NCI-H146 (cell line): ENCODE measurements at places on chromosomes 4 and X.

DNA sequence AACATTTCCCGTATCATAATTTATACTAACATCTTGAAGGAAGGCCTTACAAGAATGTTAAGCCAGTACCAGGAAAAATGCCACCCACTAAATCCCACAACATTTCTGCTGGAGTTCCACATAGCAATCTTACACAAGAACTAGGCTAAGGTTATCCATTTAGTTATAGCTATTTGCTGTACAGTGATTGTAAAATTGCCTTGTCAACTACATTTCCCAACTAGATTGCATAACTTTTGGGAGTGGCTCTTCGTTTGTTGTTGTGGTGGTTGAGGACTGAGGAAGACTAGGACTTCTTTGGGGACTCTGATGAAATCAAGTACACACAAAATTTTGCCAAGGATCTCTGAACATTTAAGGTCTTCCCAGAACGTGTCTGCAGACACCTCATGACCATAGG lies 8.0 kb downstream of the IBSP start:
- no peak for DNase-seq

GRCh38 chrX:118528071-118528737 lies 32.6 kb downstream of the DOCK11 start:
- DNase-seq: no peak

DNA sequence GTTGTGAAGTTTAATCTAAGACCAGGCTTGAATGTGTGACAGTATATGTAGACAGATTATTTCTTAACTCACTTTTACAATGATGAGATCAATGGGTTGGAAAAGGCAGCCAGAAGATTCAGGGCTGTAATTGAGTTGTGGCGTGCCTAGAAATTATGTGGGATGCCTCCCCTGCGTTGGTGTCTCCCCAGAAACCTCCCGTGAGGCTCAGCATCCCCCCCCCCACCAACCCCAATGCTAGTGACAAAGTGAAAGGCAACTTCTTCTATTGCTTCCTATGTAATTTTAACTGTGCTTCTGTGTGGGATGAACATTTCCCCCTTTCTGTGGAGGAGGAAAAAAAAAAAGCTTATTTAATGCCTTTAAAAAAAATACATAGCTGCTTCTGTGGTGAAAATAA lies 297.9 kb downstream of the ARHGAP10 start:
- DNase-seq: no peak

GRCh38 chr4:187098429-187098828 lies 374.8 kb upstream of the FAT1 start:
- no peak for DNase-seq

DNA sequence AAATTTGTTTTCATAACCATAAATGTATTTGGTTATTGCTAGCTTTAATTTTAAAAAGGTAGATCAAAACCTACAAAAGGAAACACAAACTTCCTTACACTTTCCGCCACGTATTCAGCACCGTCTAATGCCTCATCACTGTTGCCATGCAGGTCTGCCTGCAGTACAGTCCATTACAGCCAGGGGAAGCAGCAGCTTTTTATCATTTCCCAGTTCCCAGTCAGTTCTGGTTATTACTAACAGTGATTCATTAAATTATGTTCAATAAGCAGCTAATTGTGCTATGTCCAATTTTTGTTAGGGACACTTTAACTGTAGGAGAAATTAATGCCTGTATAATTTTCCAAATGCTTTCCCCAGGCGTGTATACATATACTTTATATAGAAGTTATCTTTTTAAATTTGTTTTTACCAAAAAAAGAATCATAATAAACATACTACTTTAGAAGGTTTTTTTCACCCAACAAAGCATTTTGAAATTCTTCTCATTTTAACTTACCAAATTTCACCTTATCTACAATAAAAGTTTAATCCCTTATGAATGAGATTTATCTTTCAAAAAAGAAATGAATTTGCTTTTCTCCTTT lies 93.3 kb downstream of the ANXA3 start:
- DNase-seq: peak; percentile 18

DNA sequence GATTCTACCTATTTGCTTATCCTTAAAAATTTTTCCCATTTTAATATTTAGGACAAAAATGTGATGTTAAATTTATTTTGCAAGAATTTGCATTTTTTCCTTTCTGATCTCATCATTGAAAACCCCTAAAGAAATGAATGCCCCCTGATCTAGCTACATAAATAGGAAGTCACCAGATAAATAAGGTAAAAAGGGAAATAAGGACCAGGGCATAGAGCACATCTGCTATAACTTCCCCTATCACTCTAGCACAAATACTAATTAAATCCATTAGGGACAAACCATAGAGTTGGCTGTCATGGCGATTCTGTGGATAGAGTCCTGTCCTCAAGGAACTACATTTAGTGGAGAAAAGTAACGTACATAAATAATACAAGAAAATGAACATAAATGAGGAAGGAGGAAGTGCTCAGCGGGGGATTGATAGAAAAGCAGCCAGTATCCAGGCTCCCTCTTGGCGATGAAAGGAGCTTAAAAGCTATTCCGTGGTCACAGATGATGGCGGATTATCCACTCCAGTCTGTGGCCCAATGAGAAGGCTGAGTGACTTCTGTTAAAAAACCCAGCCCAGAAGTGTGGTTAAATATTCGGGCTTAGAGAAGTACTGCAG lies 76.9 kb upstream of the RPL34 start:
- no peak for DNase-seq

DNA sequence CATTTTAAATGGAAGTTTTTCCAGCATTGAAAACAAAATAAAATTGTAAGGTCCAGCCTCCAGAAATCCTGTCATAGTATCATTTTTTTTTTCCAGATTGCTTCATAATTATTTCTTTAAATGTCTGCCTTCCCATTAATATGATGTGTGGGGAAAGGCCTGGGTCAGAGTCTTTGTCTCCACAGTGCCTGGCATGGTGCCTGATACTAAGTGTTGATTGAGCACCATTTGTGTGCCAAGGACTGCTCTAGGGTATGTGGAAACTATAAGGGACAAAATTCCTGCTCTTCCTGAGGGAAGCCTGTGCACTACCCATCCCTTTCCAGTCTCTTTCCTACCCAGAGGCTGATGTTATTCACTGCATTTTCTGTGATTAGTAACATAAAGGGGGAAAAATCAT lies 53.1 kb upstream of the BEND4 start:
- DNase-seq: no peak

DNA sequence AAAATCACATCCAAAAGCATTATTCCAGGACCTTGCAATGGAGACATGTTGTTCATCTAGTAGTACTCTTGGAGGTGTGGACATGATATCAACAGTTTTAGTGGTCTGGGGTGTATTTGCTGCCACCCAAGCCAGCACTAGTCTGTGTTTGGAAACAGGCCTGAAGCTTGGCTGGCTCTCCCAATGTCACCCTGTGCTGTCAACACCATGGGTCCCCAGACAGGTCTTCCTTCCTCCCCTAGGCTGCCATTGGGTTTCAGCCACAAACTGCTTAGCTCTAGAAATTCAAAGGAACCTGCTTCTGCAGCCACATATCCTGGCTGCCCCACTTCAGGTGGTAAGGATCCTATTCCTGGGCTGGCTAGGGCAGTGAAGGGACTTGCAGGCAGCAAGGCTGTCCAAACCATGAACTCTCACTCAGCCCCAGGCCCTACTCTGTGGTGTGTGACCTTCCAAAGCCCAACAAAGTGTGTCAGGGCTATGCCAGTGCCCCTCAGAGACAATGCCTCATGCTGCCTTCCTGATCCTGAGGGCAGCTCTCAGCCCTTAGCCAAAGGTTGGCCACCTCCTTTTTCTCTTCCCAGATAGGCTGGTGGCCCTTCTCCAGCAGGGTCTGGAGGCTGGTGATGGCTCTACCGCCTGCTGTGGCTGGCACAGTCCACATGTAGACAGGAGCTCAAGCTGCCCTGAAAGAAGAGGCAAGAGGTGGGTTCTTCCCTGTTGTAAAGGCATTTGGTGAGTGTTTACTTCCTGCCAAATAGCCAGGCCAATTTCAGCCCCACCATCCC lies 18.3 kb downstream of the AMER1 start:
- no peak for DNase-seq

- DNase-seq: no peak
Measured at GRCh38 chrX:42096265-42096920, 173.0 kb upstream of the CASK start.

DNA sequence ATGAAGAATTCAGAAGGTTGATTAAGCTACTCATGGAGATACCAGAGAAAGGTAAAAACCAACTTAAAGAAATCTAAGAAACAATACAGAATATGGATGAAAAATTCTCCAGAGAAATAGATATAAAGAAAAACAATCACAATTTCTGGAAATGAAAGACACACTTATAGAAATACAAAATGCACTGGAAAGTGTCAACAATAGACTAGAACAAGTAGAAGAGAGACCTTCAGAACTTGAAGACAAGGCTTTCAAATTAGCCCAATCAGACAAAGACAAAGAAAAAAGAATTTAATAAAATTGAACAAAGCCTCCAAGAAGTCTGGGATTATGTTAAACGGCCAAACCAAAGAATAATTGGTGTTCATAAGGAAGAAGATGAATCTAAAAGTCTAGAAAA lies 9.6 kb downstream of the STBD1 start:
- no peak for DNase-seq

- peak; percentile 78 for DNase-seq
Measured at GRCh38 chr4:123976285-123976684, 579.7 kb downstream of the SPRY1 start.

DNA sequence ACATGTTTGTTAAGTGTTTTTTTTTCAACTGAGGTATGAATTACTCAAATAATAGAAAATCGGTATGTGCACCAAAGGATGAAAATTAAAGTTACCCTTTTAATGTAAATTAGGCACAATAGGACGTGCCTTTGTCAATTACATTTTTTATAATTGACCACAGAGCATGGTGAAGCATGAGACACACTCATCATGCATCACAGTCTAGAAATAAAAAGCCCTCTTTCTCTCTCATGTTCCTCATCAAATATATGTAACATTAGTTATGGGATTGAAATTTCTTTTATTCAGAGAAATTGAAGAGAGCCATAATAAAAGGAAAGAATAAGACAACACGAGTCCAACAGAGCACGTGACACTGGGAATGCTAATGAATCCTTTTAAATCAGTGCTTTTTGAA lies 3.5 kb downstream of the GNRHR start:
- no peak for DNase-seq

DNA sequence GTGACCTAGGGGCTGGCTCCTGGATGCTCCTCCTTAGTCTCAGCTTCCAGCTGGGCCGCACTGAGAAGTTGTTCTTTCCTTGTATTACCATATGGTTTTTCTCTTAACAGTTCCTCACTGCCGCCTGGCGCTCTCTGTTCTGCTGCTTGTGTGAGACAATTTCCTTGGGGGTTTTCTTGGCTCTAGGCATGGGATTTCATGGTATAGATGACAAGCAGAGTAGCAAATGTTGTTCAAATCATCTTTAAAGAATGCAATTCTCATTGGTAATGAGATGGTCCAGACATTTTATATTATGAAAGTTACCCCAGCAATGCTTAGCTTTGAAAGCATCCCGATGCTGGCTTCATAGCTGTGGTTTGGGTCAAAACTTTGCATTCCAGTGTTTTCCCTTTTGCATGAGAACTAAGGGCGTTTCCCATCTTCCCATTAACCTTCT lies 37.6 kb downstream of the SEPTIN11 start:
- DNase-seq: no peak

DNA sequence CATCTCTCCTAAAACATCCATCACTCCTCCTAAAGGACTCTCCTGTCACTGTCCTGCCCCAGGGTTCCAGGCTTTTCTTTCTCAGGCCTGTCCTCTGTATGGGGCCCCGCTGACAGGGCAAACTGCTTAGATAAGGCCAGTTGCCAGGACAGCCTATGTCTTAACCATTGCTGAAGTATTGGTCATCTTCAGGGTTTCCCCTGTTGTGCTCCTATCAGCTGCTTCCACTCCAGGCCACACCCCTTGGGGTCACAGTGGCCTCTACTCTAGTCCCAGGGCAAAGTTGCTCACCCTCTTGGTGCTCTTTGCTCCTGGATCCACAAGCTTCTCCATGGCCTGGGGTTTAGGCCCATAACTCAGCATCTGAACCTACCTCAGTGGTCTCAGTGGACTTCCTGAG lies 138.0 kb upstream of the PJA1 start:
- DNase-seq: no peak

DNA sequence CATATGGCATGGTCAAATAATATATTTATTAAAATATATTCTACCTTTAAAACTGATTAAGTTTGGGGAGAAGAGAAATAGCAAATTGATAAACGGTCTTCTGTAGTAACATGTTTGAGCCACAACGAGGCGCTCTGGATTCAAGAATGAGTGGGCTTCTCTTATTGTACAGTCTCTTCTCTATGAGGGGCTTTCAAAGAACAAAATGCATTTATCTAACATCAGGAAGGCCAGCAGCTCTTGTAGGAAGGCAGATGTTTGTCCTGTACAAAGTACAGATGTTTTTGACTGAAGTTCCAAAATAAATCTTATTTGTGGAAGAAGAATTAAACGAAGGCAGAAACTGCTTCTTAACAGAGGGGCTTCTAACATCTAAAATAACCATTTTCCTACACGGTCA lies 153.6 kb downstream of the RASL11B start:
- peak; percentile 80 for DNase-seq

DNA sequence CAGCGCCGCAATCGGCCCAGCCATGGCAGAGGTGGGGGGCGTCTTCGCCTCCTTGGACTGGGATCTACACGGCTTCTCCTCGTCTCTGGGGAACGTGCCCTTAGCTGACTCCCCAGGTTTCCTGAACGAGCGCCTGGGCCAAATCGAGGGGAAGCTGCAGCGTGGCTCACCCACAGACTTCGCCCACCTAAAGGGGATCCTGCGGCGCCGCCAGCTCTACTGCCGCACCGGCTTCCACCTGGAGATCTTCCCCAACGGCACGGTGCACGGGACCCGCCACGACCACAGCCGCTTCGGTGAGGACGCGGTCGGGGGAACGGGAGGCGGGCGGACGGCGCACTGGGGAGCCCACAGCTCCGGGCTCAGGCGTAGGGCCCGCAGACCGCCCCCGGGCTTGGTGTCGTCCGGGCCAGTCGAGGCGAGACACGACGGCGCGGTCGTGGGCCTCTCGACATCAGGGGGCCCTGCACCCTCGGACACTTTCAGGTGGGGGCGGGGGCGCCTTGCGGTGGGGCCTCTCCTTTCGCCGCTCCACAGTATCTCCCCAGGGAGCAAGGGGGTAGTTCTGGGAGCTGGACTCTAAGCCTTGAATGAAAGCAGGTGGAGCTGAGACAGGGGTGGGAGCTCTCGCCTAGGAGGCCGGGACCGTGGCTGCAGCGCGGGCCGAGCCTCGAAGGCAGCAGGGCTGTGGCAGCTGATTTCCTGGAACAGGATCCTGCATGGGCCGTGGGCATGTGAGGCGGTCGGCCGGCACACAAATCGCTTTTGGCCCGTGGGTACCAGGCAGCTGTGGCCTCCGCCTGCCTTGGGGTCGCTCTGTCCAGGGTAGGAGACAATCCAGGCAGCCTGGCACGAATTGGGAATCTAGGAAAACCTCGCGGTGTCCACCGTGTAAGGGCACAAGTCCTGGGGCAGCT lies 722 bp downstream of the FGF16 start:
- no peak for DNase-seq

GRCh38 chr4:60215906-60216305 lies 984.2 kb upstream of the ADGRL3 start:
- no peak for DNase-seq
